ENCODE measurements at places on chromosomes 13 and 19. TPM values are rescaled to one million over a fixed set of nuclear protein-coding genes. Genes with fewer than 3 reads are reported as not detected.

The FBXO27 gene
- total RNA-seq, result 21.4 TPM

The PTBP1 gene
- 456 TPM for total RNA-seq

The MYO16 gene
- total RNA-seq, result 0.69 TPM

The SIGLEC14 gene
- not detected for total RNA-seq

The PSG2 gene
- total RNA-seq, result not detected

The PRPF31 gene
- total RNA-seq, result 79.6 TPM

The ZNF415 gene
- total RNA-seq, result 1.1 TPM

The TNNI3 gene
- 1.2 TPM for total RNA-seq

The ZNF726 gene
- total RNA-seq, result 20.1 TPM

The STAP2 gene
- 7.2 TPM for total RNA-seq

Measured in A375 (cell line).